ENCODE measurements at places on chromosomes 6 and 20.

DNA sequence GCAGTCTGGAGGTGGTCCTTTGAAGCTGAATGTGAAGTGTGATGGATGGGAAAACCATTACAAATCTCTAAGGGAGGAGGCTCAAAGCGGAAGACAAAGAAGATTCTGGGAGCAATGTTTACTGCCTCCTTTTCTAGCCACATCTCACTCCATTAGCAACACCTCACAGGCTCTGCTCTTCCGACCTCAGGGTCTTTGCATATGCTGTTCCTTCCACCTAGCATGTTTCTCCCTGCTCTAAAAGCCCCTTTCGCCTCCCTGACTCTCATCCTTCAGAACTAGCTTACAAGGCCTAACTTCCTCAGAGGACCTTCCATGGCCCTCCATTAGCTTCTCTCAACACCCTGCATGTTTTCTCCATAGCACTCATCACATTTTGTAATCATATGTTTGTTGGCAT is 4.6 kb upstream of the TCP11 start:
- no peak for DNase-seq

GRCh38 chr20:15060265-15061060 is 723.1 kb upstream of the FLRT3 start:
- DNase-seq: no peak

DNA sequence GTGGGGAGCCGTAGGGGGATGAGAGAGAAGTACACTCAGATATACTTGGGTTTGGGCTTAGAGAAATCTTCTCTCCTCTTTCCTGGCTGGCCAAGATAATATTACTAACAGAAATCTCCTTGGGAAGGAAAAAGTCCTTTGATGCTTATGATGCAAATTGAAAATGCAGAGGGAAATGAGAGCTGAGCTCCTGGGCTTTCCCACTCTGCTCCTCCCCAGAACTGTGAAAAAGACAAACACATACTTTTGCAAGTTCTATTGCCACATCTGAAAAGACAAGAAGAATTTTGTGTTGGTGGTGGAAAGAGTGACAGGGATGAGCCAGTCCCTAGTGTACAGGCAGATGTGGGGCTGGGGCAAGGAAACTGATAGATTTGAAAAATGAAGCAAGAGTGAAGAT is 185.9 kb downstream of the ANKRD60 start:
- no peak for DNase-seq

DNA sequence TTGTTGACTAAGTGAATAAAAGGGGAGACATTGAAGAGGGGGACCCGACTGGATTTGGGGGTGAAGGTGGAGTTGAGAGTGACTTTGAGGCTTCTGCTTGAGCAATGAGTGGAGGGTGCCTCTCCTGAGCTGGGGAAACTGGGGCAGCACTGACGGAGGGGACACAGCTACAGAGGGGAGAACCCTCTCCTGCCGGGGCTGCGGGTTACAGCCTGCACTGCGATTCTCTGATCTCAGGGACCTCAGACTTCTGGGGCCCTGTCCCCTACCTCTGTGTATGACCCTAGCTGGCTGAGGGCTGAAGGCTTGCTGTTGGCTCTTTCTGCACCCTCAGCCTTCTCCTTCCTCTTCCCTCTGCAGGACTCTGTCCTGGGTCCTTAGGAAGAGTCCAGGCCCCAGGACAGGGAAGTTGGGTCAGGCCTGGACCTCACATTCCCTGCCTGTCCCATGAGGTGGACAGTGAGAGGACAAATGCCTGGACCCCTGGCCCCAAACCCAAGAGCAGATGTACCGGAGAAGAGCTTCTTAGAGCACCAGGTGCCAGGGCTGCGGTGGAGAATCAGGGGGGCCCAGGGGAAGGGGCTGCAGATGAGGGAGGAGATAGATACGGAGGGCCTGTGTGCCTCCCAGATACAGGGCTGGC is 13.7 kb upstream of the FAM110A start:
- no peak for DNase-seq

DNA sequence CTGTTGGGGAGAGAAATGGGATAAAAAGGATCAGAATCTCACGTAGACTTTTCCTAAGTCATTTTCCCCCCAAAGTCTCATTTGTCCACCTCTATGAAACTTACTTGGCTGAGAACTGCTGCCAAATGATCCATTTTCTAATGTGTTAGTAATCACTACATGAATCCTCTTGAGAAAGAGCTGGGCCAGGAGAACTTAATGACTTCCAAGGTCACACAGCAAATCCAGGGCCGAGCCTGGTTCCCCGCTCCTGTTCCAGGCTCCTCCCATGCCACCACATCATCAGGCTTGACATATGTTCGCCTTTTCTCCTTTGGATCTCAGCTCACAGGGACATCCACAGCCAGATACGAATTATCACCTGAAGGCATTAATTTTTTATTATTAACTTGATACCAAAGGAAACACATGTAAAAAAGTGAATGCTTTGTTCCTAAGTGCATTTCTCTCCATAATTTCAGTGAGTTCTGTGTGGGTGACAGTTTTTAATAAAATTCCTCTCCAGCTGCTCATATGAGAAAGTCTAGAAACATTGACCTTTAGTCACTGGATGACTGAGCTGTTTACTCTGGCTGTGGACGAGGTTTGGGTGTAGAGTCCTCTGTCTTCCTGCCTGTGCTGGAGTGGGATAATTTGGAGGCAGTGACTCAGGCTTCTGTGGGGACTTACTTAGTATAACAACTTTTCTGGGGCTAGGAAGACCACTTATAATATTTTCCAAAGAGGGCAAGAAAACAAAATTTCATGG is 276.3 kb downstream of the PAX1 start:
- no peak for DNase-seq

- no peak for DNase-seq
Observed at GRCh38 chr6:8820313-8820712, 385.0 kb upstream of the SLC35B3 start.

- DNase-seq: no peak
Observed at GRCh38 chr6:153424719-153425400, 293.8 kb upstream of the RGS17 start.

DNA sequence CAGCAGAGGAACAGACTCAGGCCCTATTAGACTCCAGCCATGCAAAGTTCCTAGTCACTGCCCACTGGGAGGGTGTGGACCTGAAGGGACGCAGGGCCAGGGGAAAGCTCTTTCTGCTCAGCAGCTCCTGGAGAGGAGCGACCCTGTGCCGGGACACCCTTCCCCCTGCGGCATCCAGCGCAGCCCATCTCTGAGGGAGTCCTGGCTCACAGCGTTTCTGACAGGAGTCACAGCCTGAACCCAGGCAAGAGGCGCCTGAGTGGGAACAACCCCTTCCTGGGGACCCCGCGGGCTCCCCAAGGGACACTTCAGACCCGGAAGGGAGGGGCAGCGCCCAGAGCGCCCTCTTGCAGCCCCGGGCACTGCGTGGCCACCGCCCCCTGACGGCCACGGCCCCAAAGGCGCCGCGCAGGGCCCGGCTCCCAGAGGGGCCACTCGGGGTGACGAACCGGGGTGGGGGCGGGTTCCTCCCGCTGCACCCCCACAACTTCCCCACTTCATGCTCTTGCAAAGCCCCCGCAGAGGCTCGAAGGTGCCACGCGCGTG is 862 bp downstream of the UCKL1 start:
- no peak for DNase-seq

DNA sequence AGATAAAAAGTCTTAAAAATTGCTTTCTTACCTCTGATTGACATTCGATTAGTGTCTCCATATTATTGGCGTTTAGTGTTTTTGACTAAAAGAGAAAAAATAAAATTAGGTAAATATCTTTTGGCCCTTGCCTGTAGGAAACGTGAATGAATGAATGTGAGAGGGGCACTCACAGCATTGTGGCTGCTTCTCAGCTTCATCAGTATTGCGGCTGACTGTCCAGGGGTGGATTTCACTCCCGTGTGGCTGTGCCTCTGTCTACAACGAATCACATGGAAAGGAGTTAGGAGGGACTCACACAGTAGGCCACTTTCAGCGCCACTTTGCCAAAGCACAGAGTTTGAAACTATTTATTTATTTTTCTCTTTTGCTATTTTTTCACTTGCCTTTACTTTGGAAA is 844 bp downstream of the TAGAP start:
- DNase-seq: no peak

GRCh38 chr20:47253872-47254271 is 102.6 kb downstream of the ZMYND8 start:
- no peak for DNase-seq

- DNase-seq: no peak
Observed at GRCh38 chr6:129252377-129253071, 369.6 kb downstream of the LAMA2 start.

DNA sequence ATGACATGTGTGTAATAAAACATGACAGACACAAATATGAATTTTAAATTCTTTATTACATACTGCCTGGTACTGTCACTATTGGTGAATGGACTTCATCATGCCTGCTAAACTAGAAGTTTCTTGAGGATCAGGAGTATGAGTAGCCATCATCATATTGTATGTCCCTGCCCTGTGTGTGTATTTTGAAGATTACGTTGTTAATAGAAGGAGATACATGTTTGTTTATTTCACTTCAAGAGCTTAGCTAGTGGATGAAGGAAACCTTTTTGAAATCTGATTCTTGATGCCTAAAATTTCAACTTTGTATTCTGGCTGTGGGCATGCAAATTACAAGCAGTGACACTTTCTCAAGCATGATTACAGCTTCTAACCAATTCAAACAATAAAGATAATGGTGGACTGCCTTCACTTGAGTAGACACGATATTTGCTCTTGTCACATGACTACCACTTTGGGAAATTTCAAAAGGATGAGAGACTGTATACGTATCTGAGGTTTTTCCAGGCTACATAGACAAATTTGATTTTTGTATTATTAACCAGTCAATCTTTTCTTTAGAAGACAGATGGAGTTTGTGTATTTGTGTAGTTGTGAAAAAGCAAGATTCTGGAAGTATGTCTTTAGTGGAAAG is 3.5 kb downstream of the TBPL1 start:
- no peak for DNase-seq

DNA sequence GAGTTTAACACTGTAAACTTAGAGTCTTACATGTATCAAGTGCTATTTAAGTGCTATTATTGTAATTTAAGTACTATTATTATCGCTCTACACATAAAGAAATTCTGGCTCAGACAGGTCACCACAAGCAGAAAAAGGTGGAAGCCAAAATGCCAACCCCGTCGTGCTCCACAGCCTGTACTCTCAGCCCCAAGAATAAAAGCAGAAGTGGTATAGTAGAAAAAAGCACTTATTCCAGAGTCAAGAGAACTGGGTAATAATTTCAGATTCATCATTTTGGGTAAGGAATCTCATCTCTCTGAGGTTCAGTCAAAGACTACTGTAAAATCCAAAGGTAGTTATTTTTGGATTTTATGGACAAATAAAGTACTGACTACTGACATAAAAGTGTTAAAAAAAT is 943 bp downstream of the ZUP1 start:
- no peak for DNase-seq

DNA sequence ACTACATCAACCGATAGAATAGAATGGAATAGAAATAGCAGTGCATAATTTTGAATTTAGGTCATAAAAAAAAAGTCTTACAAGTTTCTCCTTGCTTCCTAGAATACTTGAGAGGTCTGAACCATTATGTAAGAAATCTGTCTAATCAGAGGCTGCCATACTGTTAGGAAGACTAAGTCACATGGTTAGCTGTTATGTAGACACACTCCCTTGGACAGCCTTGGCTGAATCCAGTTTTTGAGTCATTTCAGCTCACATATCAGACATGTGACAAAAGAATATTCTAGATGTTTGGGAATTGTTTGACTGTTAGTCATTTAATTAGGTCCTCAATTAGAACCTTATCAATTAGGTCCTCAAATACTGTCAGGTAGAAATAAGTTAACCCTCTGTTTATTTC is 1601.4 kb downstream of the GRIK2 start:
- DNase-seq: no peak

- no peak for DNase-seq
Observed at GRCh38 chr20:59143326-59143725, 20.3 kb upstream of the ZNF831 start.

GRCh38 chr6:122077603-122078002 is 321.8 kb upstream of the HSF2 start:
- no peak for DNase-seq

DNA sequence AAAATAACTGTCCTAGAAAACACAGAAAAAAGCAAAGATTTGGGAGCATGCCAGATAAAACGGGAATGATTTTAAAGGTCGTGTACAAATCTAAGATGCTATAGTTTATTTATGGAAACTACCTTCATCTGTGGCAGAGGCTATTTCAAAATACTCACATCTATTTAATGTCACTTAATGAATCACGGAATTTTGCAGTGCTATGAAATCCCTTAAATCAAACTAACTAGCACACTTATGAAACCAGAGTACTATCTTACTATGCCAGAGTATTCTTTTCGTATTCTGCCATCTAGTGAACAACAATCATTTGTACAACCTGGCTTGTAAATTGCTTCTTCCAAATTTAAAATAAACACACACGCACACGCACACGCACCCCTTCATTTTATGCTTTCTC is 77.9 kb upstream of the BMP5 start:
- DNase-seq: no peak

DNA sequence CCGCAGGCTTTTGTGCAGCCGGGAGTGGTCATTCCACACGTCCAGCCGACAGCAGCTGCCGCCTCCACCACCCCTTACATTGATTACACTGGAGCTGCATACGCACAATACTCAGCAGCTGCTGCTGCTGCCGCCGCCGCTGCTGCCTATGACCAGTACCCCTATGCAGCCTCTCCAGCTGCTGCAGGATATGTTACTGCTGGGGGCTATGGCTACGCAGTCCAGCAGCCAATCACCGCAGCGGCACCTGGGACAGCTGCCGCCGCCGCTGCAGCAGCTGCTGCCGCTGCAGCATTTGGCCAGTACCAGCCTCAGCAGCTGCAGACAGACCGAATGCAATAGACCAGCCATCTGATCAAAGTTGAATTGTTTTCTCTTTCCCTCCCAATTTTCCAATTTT is 10.6 kb downstream of the RBM24 start:
- DNase-seq: no peak

DNA sequence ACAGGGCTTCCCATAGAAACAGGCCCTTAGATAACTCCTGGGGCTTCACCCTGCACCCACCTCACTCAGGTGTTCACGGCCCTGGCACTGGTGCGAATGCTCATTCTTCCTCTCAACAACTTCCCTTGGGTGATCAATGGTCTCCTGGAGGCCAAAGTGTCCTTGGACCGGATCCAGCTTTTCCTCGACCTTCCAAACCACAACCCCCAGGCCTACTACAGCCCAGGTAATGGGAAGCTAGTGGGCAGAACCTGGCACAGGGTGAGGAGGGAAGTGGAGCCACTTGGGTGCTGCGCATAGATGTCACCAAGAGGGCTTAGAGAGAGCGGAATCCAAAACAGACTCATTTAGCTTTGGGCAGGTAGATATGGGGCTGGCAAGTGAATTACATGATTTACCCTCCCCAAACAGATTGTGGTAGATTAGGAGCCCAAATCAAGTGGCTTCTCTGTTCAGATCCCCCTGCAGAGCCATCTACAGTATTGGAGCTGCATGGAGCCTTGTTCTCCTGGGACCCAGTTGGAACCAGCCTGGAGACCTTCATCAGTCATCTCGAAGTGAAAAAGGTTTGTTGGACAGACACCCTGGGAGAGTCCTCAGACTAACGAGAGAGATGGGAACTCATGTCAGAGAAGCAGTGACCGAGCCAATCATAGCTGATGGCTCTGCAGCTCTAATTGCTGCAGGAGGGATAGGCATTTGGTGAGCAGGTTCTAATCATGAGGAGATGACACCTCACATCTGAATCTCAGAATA is 8.5 kb downstream of the ABCC10 start:
- no peak for DNase-seq

GRCh38 chr20:51388756-51389542 is 153.6 kb downstream of the NFATC2 start:
- DNase-seq: no peak

- DNase-seq: peak; percentile 9
Observed at GRCh38 chr20:49888212-49889000, 26.9 kb downstream of the SPATA2 start.
